ENCODE measurements at places on chromosomes 2 and 18.

DNA sequence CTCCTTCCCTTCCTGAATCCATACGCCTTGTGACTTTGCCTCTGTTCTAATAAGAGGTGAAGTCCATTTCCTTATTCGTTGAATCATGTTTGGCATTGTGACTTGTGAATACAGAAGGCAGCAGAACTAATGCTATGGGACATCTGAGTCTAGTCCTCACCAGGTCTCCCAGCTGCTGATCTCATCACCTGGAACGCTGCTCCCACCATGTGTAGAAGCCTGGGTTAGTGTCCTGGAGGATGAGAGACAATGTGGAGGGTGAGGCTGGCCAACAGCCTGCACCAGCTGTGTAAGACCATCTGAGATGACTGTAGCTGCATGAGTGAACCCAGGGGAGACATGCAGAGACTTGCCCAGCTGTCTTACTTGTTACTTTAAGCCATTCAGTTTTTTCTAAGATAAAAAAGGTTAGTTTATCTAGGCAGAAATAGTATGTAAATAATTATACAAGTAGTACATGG lies 3.5 kb upstream of the HAAO start:
- no peak for DNase-seq

DNA sequence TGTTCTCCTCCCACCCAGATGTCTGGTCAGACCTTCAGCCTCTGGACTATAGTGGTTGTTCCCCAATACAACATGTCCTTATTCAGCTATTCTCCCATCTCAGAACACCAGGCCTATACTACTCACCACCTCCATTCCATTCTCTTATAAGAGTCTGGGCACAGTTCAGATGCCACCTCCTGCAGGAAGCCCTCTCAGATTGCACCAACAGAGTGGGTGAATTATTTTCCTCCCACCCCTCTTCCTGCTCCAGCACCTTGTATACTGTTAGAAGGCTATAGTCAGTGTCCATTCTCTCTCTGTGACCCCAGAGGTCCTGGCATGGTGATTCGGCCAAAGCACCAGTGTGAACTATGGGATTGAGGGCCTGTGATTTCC lies 204.6 kb downstream of the GLI2 start:
- no peak for DNase-seq

DNA sequence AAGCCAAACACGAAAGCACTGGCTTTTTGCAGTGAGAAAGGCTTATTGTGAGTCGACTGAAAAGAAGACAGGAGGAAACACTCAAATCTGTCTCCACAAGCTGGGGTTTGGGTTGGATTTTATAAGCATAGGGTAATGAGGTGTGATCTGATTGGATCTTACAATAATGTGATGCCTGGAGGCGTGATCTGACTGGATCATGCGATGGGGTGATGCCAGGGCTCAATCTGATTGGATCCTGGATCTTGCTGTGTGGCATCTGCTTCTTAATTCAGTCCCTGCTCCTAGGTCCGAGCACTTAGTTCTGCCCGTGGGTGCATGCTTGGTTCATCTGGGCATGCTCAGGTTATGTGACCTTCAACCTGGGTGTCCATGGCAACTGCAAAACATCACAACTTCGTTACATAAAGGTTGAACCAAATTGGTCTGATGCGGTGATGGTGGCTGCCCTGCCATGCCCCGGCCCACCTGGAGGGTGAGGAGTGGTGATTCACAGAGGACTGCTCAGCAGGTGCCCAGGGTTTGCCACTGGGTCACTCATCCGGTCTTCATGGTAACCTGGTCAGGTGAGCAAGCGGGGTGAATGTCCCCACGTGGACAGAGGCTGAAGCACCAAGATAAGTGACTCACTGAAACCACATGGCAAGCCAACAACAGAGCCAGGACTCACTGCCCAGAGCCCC lies 111.0 kb downstream of the KCNF1 start:
- no peak for DNase-seq

DNA sequence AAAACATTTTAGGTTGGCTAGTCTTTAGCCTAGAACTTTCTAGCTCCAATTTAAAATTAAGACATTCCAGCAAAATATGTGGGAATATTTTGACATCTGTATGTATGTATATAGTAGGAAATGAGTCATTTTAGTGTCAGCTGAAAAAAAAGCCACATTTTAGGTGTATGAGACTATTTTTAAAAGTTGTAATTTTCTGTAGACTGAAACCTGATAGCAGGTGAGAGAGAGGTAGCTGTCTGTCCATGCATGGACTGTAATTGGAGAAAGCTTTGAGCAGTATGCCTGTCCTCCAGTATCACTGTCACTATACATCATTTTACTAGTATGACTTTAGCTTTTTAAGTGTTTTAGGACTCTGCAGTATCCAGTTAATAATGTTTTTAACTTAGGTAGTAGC lies 26.1 kb upstream of the PPP1R1C start:
- no peak for DNase-seq

GRCh38 chr18:72544092-72544886 lies at the start of gene CBLN2:
Gene CBLN2, minus strand, starts transcription at chr18:72544342. Its CDS starts 2,182 bp downstream, at chr18:72542160.
- no peak for DNase-seq

- no peak for DNase-seq
These were observed 54.9 kb upstream of the TSPYL6 start for GRCh38 chr2:54310961-54311360.
